Left lung (tissue), 14 donors: ENCODE measurements at places on chromosomes 1 and 21.
A peak's percentile ranks its signal among the peaks of the same experiment; 100 is the strongest.

GRCh38 chr1:61042466-61043009, 39.8 kb upstream of the NFIA start:
- H3K27me3 ChIP-seq, result no peaks in the 10 kb centered on the region
- H3K4me3 ChIP-seq, result peak overlapping the region; percentile 31
- DNase-seq, result no peak
- H3K4me1 ChIP-seq, result peaks cover 3% of the 10 kb centered on the region

DNA sequence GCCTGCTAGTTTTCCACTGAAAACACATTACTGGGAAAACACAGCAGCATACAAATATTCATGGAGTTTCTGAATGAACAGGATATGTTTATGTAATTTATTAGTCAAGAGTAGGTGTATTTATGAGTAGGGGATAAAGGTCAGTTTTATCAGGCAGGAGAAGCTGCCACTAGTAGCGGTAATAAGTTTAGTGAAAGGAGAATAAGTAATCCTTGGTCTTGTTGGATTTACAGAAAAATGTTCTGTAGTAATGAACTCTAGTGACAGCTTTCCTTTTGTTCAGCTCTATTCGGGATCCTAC, 1.2 kb downstream of the MAST2 start:
- peaks cover 15% of the 10 kb centered on the region for H3K36me3 ChIP-seq
- H3K27ac ChIP-seq, result no peak overlapping the region
- peaks cover 27% of the 10 kb centered on the region for H3K4me1 ChIP-seq
- DNase-seq, result no peak
- no peaks in the 10 kb centered on the region for H3K27me3 ChIP-seq

- H3K27me3 ChIP-seq, result no peaks in the 10 kb centered on the region
- H3K27ac ChIP-seq, result peak overlapping the region; percentile 7
- H3K4me1 ChIP-seq, result peaks cover 10% of the 10 kb centered on the region
Observed at GRCh38 chr1:154466206-154466605, 35.8 kb upstream of the TDRD10 start.

GRCh38 chr1:50108497-50109059, at the start of gene ELAVL4:
Gene ELAVL4, plus strand, starts transcription at chr1:50108920. Its CDS starts 270 bp downstream, at chr1:50109190.
- no peak within 1 kb of the TSS for H3K4me3 ChIP-seq
- H3K4me1 ChIP-seq, result no peaks in the 10 kb centered on the region
- peaks cover 58% of the 10 kb centered on the region for H3K27me3 ChIP-seq
- no peaks in the 10 kb centered on the region for H3K36me3 ChIP-seq
- no peak within 1 kb of the TSS for H3K27ac ChIP-seq

- no peak overlapping the region for H3K4me3 ChIP-seq
- no peaks in the 10 kb centered on the region for H3K36me3 ChIP-seq
- no peaks in the 10 kb centered on the region for H3K27me3 ChIP-seq
- H3K27ac ChIP-seq, result no peak overlapping the region
- no peak for DNase-seq
Observed at GRCh38 chr1:65225179-65225578, 77.2 kb downstream of the AK4 start.

DNA sequence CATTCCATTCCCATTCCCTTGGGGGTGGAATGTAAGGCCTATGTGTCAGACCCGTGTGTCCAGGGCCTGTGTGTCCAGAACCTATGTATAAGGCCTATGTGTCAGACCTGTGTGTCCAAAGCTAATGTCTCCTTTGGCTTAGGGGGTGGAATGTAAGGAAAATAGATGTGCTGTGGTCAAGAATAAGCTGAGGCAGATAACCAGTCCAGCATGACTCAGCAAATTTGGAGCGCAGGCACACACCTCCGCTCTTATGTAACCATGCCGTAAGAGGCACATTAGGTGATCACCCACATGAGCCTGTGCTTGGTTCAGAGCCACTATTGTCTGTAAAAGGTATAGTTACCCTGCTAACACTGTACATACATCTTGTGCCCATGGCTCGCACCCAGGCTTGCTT, 150.8 kb upstream of the SGIP1 start:
- DNase-seq, result no peak
- H3K36me3 ChIP-seq, result no peaks in the 10 kb centered on the region
- H3K27ac ChIP-seq, result peak overlapping the region; percentile 19
- H3K4me1 ChIP-seq, result peaks cover 30% of the 10 kb centered on the region
- H3K27me3 ChIP-seq, result no peaks in the 10 kb centered on the region

DNA sequence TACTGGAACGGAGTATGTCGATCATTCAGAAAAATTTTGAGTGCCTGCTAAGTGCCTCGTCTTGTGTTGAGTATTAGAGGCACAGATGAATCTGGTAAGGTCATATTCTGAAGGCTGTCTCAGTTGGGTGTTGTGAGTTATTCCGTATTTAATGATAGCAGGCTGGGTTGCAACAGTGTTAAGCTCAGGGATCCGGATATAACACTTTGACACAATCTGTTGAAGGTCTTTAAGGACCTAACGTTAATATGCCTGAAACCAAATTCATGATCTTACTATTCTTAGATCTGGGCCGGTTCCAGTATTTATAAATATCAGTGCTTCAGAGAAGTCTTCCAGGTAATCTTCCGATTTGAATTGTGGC, 555 bp downstream of the PRPF38A start:
- H3K36me3 ChIP-seq, result peaks cover 2% of the 10 kb centered on the region
- H3K27ac ChIP-seq, result peak overlapping the region; percentile 93
- H3K4me1 ChIP-seq, result peaks cover 33% of the 10 kb centered on the region
- peak overlapping the region; percentile 93 for H3K4me3 ChIP-seq
- no peaks in the 10 kb centered on the region for H3K27me3 ChIP-seq

GRCh38 chr1:106926803-106927582, 129.5 kb upstream of the PRMT6 start:
- no peak overlapping the region for H3K27ac ChIP-seq
- no peak overlapping the region for H3K4me3 ChIP-seq
- H3K36me3 ChIP-seq, result no peaks in the 10 kb centered on the region
- no peak for DNase-seq
- no peaks in the 10 kb centered on the region for H3K4me1 ChIP-seq

DNA sequence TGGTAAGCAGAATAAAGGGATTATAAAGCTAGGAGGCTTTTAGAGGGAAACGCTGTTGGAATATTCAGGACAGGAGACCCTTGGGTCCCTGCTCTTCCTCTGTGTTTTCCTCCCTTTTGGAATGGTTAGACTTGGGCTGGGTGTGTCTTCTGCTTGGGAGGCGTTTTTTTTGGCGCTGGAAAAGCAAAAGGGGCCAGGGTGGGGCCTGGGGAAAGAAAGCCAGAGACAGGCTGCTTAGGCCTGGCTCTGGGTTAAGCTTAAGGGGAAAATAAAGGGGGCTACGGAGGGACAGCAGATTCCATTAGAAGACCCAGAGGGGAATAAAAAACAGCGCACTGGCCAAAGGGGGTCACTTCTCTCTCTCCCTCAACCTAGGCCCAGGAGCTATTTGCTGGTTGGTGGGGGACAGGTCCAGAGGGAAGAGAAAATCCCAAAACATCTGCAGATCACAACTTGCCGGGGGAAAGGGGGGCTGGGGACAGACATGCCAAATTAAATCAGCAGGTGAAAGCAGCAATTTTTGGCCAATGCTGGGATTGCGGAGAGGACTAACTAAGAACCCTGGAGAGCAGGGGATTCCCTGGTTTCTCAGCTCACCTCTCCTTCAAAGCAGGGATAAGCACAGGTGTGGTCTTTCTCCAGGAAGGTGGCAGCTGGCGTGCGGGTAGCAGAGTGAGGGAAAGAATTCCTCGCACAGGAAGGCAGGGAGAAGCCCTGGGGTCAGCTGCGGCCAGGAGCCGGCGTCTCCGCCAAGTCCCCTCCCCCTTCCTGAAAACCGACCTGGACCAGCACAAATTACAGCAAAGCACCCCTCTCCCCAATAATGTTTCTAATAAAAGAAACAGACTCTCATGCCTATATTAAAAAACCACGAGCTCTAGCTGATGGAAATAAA, 82.2 kb upstream of the AK4 start:
- H3K27ac ChIP-seq, result peak overlapping the region; percentile 98
- no peaks in the 10 kb centered on the region for H3K36me3 ChIP-seq
- no peaks in the 10 kb centered on the region for H3K27me3 ChIP-seq
- H3K4me3 ChIP-seq, result peak overlapping the region; percentile 81
- DNase-seq, result no peak
- peaks cover 5% of the 10 kb centered on the region for H3K4me1 ChIP-seq
